ENCODE measurements at places on chromosomes 12 and 14.

- no peak for DNase-seq
Observed at GRCh38 chr12:120071493-120072020, 45.0 kb downstream of the RAB35 start.

GRCh38 chr14:78605897-78606500, 435.8 kb downstream of the NRXN3 start:
- DNase-seq: no peak

GRCh38 chr14:79949906-79950305, 261.4 kb downstream of the DIO2 start:
- no peak for DNase-seq

GRCh38 chr12:91579516-91580263, 397.1 kb upstream of the DCN start:
- DNase-seq: no peak

DNA sequence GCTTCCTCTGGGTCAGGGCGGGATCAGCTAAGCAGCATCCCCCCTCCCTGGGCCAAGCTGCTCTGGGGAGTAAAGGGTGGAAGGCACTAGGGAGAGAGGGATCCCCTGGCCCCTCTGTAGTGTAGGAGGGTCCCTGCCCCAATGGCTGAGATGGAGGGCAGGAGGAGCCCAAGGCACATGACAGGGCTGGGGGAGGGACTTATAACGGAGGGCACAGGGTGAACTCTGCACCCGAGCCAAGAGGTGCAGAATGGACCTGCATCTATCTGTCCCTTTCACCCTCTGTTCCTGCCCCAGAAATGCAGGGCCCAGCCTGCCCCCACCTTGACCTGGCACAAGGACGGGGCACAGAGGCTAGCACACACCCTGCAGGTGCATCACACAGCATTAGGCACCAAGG, 3.8 kb upstream of the ITGB7 start:
- DNase-seq: no peak

DNA sequence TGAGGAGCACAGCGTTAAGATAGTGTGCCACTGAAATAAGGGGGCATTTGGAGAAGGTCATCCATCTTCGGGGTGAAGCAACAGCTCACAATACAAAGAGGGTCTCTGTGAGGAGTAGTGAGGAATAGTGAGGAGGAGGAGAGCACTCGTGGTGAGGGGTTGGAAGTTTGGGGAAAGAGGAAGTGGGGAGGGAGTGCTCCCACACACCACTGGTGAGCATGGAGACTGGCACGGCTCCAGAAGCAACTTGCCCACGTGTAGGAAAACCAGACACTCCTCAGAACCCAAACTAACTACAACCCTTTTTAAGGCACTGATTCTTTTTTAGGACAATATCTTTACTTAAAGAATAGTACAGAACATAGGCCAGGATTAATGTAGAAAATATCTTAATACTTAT, 48.9 kb downstream of the GALNT8 start:
- no peak for DNase-seq

DNA sequence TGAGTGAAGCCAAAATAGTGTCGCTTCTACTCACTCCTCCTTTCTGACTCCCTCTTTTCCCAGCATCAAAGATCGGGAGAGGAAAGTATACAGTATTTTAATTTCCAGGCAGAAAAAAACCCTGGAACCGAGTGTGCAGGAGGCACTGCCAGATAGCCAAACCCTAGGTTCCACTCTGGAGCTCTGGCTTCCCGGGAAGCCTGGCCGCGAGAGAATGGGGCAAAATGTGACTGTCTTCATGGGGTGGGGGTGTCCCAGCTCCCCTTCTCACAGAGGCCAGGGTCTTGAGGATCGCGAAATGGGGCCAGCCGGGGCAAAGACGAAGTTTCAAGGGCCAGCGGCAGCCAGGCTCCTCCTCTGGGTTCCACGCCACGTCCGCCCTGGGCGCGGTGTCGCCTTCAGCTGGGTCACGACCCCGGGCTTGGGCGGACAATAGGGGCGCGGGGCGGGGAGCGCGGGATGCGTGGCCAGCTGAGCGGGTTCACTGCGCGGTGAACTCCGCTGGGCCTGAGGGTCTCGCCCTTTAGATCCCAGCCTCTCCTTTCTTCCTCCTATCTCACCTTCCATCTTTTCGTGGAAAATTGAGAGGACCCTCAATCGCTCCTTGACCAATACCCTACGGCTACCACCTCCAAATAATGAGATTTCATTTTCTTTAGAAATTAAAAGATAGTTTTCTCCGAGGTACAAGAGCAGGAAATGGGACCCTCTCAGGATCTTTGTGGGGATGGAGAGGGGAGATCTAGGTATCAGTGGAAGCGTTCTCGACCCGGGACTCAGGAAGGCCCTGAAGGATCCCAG, 6.7 kb downstream of the HOXC4 start:
- DNase-seq: no peak

GRCh38 chr12:29082522-29082921, 66.6 kb upstream of the FAR2 start:
- no peak for DNase-seq

GRCh38 chr12:40229690-40230651, 5.2 kb downstream of the LRRK2 start:
- no peak for DNase-seq

DNA sequence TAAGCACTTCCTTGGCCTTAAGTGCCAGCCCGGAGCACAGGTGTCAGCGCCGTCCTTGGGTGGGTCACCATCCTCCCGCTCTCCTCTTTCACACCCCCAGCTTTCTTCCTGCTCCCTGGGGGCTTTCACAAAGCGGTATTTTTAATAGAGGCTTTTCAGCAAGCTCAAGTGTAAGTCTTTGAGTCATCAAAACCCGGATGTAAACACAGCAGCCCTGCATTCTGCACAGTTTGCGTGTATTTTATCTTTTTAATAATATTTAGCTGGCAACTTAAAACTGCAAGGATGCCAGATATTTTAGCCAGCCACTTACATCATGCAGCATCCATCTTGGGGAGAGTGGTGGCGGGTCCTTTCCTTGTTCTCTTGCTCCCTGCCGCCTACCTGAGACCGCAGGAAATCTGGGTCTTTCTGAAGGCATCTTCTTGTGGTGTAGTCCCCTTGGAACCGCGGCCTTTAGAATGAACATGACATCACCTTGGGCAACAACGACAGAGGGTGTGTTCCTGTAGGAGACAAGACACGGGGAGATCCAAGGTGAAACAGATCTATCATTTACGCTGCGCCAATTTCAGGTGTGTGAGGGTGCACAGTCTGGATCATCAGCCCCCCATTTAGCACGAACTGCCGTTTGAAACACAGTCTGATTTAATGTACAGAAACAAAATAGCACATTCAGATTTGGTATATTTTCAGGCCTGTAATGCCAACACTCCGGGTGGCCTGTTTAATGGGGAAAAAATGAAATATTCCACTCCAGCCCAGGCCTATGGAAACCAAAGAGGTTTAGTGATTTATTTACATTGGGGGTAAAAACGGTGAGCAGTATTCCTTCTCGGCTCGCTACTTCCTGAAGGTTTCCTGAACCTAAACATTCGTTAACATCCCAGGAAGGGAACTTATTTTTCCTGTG, 12.5 kb upstream of the IRF2BPL start:
- DNase-seq: no peak

GRCh38 chr12:70049596-70050360, 193.5 kb upstream of the CNOT2 start:
- peak; percentile 68 for DNase-seq

GRCh38 chr14:52348279-52348678, 34.2 kb downstream of the PTGER2 start:
- no peak for DNase-seq

- no peak for DNase-seq
Observed at GRCh38 chr12:46349253-46349652, 23.3 kb downstream of the SLC38A2 start.

GRCh38 chr12:57604992-57605810, 577 bp downstream of the DTX3 start:
- DNase-seq: no peak

DNA sequence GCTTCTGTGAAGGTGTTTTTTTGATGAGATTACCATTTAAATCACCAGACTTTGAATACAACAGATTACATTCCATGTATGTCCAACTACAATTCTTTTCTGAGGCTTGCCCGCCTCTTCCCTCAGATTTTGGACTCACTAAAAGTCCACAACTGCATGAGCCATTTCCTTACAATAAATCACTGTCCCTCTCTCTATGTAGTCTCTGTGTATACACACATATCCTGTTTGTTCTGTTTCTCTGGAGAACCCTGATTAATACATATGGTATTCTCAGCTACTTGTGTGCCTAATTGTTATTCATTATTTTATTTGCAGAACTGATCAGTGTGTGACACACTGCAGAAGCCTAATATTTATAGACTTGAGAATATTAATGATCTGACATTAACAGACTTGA, 2.4 kb upstream of the MIPOL1 start:
- DNase-seq: no peak

DNA sequence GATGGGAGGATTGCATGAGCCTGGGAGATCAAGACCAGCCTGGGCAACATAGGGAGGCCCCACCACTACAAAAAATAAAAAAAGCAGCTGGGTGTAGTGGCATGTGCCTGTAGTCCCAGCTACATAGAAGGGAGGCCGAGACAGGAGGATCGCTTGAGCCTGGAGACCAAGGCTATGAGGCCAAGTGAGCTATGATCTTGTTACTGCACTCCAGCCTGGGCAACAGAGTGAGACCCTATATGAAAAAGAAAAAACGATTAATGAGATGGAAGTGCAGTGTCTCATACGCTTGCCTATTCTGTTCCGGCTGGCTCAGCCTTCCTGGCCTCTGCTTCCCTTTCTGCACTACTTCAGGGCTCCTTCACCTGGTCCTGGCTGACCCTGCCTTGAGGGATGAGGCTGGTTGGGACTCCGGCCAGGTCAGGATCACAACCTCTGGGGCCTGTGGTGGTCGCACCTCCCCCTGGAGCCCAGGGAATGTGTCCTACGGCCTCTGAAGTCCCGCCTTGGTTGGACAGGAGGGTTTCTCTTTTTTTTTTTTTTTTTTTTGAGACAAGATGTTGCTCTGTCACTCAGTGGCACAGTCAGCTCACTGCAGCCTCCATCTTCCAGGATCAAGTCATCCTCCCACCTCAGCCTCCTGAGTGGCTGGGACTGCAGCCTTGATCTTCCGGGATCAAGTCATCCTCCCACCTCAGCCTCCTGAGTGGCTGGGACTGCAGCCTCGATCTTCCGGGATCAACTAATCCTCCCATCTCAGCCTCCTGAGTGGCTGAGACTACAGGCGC, 10.7 kb downstream of the TEDC1 start:
- DNase-seq: no peak

DNA sequence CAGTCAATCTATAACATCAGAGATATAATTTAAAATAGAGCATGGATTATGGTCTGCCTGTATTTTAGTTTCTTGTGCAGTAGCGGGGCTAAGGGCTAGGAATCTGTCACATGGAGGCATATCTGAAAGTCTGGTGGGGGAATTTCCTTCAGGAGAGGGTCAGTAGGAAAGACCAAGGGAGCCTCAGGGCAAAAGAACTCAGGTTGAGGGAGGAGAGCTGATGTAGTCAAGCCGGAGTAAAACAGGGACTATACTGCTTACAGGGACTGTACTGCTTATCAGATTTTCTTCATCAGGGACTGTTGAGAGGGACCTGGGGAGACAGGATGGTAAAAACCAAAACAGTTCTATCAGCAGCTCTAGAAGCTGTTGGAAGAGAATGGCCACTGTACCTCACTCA, 82.0 kb upstream of the CPM start:
- DNase-seq: no peak

DNA sequence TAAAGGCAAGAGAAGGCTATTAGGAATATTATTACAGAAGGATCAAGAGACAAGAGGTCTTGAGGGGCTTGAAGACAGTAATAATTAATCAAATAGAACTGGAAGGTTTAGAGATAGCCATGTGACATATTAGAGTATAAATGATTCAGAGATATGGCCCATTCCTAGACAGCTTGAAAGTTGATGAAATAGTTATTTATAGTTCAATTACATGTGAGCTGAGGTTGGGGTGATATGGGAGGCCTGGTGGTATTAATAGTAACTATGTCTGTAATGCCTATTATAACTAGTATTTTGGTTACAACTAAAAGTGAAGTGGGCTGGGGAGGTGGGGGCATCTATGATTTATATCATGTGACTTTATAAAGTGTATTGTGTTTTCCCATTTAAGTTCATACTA, 14.1 kb upstream of the MIS18BP1 start:
- no peak for DNase-seq

- DNase-seq: no peak
Observed at GRCh38 chr12:57057067-57057751, 7.3 kb upstream of the MYO1A start.

DNA sequence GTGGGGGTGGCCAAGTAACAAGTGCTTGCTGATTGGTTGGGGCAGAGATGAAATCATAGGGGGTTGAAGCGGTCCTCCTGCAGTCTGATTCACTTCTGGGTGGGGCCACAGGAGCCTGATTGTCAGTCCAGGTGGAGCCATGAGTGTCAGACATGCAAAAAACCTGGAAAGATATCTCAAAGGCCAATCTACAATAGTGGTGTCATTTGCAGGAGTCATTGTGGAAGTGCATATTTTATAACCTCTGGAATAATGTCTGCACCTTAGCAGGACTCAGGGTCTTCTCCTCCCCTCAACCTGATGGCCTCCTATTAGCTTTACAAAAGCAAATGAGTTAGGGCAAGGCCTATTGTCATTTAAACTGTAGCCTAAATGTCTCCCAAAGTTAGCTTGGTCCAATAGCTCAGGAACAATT, 241.4 kb downstream of the NUAK1 start:
- DNase-seq: no peak

- DNase-seq: peak; percentile 43
Observed at GRCh38 chr12:11486623-11487444, 91.5 kb upstream of the PRB2 start.

DNA sequence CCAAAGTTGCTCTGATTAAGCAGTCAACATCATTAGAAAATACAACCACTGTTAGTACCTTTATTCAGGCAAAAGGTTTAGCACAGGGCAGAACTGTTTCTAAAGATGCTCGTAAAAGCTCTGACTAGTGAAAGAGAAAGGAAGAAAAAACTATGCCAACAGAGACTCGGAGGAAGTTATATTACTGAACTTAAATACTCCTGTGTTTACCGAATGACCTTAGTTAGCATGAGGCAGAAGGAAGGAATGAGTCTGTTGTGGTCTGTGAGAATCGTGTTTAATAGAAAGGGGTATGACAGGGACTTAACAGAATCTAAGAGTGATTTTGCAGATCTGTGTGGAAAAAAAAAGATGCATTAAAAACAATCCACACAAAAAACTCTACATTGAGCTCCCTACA, 84.1 kb upstream of the OVCH1 start:
- no peak for DNase-seq

DNA sequence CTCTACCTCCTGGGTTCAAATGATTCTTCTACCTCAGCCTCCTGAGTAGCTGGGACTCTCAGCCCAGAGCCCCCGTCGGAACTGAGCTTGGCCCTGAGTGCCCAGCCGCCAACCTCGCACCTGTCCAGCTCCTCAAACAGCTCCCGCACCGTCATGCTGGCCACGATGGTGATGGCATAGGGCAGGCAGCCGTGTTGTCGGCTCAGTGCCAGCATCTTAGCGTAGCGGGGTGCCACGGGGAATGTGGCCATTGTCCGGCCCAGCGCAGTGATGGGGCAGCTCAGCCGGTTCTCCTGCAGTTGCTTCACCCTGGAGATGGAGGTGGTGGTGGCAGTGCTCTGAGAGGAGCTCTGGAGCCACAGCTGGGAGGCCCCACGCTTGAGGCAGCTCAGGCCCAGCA, 32.4 kb downstream of the DHX37 start:
- DNase-seq: no peak

GRCh38 chr12:92055877-92056276, 89.8 kb downstream of the BTG1 start:
- no peak for DNase-seq
